NCI-H187 treated with DMSO at 0.1 percent for 48 hours (cell line): ENCODE measurements at places on chromosomes 12 and 14.

- no peak for DNase-seq
Measured at GRCh38 chr14:93778453-93778852, 9.8 kb downstream of the PRIMA1 start.

DNA sequence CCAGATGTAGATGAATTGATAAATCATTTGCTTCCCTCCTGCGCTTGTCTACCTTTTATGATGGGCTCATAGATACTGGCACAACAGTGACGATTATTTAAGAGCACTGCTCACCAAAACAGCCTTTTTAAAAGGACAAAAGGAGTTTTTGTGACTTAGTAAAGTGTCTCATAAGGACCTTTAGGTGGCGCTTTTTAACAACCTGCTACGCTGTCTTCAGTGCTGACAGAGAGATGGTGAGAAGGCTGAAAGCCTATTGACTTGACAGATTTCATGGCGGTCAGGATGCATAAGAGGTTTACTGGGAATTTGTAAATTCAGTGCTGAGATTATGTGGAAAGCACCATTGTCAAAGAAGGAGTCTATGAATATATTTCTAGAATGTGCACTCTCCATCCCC, 87.6 kb downstream of the SLC15A5 start:
- DNase-seq = no peak

- no peak for DNase-seq
Measured at GRCh38 chr14:92847749-92848148, 53.6 kb downstream of the GOLGA5 start.

DNA sequence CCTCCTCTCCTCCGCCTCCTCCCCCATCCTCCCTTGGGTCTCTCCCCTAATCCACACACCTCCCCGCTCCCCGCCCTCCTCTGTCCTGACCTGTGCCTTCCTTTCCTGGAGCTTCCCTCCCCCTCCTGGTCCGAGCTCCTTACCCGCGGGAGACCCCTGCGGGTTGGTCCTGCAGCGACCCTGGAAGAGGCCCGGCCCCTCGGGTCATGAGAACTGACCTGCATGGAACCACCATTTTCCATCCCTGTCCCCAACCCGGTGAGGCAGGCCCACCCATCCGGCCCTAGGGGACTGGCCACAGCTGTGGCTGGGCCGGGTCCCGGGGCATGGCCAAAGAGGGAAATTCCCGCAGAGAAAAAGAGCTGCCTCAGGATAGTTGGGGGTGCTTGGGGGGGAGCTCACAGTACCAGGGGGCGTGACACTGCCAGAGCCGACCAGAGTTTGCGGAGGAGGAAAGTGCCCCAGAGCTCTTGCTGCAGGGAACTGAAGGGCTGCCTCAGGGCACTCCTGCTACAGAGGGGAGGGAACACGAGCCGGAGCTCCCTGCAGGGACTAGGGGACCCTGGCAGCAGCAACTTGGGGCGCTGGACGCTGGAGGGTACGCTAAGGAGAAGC, 613 bp downstream of the ARHGEF40 start:
- DNase-seq = no peak

DNA sequence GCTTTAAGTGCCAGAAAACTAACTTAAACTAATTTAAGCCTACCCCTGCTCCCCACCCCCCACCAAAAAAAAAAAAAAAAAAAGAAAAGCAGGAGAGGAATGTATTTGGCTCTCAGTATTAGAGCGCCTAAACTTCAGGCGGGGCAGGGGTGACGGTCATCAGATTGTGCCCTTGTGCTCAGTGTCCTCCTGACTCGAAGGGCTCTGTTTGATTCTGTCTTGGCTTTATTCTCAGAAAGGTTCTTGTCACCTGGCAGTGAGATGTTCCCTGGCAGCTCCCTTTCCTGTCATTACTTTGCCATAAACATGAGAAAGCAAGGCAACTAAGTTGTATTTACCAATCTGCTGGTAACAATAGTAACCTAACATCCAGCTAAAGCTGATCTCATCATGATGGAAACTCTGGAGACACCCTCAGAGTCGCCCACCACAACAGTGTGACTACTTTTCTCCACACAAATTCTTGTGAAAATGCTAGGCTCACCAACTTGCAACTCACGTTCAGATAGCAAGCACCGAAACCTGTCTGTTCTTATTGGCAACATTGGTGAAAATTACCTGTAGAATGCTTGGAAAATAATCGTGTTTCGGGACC, 39.0 kb upstream of the WNK1 start:
- no peak for DNase-seq

- no peak for DNase-seq
Measured at GRCh38 chr14:42918615-42919014, 1311.9 kb downstream of the LRFN5 start.

- peak; percentile 83 for DNase-seq
Measured at GRCh38 chr12:49201595-49202295, 12.9 kb upstream of the TUBA1A start.

- no peak for DNase-seq
Measured at GRCh38 chr12:31950492-31950891, 8.7 kb upstream of the RESF1 start.

- no peak for DNase-seq
Measured at GRCh38 chr12:91194500-91194899, 11.9 kb upstream of the DCN start.

- DNase-seq = no peak
Measured at GRCh38 chr12:126051611-126052107, 986.4 kb downstream of the AACS start.

DNA sequence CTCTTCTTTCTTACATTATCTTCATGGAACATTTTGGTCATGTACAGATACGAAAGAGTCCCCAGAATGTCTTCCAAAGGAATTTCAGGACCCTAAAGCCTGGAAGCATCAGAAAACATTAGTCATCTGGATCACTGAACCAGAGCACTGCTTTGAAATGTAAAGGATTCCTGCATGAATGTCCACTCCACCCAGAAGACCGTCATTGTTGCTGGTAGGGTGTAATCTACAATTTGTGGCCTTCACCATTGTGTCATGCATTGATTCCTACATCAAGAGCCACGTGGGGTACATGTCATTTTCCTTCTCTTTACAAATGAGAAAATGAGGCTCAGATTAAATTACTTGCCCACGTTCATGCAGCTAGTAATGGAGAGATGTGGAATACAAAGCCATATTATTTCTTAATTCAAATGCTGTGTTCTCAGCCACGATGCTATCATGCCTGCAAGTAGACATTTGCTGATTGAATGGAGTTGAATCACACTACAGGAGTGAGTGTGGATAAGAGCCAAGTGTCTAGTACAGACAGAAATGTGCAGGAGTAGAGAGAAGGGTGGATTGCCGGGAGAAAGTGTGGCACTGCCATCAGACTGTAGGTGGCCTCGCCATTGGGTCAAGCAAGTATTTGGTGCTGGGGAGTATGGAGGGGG, 231.2 kb downstream of the C12orf75 start:
- no peak for DNase-seq

DNA sequence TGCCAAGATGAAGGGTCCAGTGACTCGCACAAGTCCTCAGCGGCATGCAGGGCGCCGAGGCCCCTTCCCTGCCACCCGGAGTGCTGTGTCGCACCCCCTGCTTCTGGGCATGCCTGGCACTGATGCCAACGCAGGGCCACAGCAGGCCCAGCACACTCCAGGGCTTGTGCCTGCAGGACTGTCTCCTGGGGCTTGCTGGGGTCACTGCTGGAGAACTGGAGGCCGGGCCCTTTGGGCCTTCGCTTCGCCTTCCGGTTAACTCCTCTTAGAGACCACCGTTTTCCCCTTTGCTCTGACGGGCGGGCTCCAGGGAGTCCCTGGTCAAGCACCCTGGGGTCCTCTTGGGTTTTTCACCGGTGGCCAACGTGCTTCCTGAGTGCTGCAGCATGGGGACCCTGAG, 79.6 kb downstream of the WDR20 start:
- DNase-seq = no peak

- DNase-seq = peak; percentile 50
Measured at GRCh38 chr12:88946372-88946997, 366.2 kb upstream of the KITLG start.

GRCh38 chr14:23518709-23519108, 32.9 kb downstream of the ZFHX2 start:
- no peak for DNase-seq

GRCh38 chr12:6326316-6327228, 15.3 kb downstream of the TNFRSF1A start:
- DNase-seq = no peak

DNA sequence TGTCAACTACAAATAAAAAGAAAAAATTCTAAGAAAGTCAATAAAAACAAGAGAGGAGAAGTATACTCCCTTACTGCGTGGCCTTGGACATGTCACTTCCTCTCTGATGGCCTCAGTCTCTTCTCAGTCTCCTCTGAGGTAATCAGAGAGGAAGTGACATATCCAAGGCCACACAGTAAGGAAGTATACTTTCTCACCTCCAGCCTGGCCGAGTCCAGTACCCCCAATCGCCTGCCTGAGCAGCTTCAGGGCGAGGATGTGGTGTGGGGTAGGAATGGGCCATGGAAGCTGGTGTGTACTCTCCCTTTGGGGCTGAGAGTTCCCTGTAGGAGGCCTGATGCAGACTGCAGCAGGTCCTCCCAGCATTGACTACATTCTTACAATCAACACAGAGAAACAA, 15.8 kb downstream of the VDR start:
- DNase-seq = no peak
